ENCODE measurements at places on chromosomes 7 and 10.

DNA sequence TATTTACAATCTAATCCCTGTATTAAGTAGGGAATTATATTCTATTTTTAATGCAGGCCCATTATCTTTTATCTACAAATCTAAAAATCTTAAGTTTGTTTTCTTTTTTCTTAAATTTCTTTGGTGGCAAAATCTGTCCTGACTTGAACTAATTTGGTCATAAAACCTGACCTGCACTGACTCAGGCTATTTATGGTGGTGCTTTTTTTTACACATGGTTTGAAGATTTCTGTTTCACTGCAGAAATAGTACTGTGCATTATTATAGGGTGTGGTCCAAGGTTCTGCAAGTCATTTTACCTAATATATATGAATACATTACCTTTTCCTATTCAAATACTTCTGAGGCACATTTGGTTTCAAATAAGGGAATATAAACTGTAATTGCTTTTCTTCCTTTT is 137.0 kb downstream of the CD36 start:
- DNase-seq: no peak

GRCh38 chr10:130052193-130052592 is 58.4 kb downstream of the C10orf143 start:
- no peak for DNase-seq

DNA sequence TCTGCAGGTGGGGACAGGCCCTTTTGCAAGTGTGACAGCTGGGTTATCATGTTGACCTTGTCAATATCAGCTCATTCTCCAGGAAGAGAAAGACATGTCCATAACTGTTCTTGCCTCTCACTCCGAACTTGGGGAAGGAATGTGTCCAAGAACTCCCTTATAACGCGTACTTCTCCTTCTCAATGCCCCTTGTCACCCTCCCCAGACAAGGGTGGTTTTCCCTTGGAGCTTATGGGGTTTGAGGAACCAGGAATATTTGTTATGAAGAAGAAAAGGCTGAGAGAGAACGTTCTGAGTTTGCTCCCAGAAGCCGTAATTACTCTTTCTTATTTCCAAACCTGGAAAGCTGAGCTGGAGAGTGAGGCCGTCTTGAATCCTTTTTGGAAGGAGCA is 77.4 kb downstream of the MKI67 start:
- no peak for DNase-seq

DNA sequence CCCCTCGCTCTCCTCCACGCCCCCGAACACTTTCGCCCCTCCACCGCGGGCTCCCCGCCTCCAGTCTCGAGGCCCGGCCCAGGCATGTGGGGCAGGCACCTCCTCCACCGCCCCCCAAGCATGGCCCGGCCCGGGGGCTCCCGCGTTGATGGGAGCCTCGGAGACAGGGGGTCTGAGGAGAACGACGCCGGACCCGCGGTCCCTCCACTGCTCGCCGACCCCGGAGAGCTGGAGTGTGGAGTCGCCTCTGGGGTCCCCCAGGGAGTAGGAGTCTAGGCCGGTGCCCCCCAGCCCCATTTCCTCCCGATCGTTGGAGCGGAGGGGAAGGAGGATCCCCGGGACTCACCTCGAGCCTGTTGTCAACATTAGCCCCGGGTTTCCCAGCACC is 206 bp downstream of the UPF2 start:
- DNase-seq: no peak

DNA sequence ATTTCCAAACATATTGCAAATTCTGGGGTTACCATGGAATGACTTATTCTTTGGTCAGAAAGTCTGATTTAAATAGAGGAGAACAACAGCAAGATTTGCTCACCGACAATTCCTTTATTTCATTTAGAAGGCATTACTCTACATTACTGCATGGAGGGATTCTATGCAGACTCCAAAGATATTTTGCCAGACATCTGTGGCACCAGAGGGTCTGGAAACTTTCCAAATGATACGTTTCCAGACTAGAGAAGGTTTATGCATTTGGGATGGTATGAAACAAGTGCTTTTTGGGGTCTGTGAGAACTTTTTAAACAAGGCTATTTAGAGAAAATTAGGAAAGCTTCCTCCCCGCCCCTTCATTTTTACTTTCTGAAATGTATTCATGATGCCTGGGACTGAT is 125.3 kb downstream of the SAMD9 start:
- DNase-seq: no peak

DNA sequence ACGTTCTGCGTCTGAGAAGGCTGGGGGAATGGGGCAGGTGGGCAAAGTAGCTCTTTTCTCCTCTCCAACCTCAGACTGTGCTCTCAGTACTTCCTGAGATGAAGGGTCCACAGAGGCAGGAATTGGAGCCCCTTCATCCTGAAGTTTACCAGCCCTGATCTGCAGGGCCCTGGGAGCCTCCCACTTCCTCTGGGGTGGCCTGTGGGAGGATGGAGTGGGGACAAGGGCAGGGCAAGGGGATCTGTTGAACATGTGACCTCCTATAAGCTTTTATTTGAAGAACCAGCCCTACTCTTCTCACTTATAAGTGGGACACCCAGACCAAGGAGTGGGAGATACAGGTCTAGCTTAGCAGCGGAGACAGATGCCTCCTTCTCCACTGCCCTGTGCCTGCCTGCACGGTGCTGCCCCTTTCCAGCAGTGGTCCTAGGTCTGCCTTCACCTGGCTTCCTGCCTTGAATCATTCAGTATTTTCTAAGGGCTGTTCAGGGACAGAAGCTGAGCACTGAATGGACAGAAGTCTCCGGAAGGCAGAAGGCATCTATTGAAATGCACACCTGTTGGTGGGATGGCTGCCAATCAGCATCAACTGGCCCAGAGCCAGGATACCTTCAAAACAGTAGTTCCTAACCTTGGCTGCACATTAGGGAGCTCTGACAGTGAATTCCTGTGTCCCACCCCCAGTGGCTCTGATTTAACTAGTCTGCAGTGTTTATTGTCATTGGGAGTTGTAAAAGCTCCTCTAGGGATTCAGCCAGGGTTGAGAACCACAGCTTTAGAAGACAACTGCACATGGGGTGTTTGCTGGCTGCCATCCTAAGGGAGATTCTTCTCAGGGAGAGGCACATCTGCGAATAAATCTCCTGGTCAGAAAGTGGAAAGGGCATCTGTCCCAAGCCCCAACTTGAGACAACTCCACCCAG is 2.7 kb upstream of the ARHGAP22 start:
- DNase-seq: no peak

GRCh38 chr10:26721561-26721960 is 24.1 kb downstream of the PDSS1 start:
- DNase-seq: no peak

DNA sequence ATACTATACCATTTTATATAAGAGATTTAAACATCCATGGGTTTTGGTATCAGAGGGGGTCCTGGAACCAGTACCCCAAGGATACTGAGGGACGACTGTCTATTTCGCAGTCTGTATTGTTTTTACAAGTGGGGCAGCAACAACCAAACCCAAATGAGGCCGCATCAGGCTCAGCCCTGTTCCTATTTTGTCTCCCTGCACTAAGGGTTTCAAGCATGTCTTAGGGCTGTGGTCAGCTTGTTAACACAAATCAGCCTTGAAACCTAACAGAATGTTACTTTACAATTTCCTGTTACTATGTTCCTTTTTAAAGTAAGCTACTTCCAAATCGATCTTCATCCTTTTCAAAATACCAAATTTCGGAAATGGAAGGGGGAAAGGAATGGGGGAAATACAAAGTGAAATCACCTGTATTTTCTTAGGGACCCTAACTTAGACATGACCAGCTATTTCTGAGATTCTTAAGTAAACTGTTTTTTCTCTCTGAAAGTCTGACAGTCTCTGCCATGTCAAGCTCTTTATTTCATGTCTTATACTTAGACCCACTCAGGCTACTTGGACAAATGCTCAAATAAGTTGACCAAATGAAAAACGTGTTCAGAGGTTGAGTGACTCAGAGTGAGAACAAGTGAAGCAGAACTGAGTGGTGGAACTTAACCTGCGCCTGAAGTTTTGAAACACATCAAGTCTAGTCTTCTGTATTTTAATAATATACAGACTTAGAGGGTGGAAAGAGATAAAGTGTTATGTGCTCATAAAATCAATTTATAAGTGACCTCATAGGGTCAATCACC is 75.8 kb downstream of the C1GALT1 start:
- DNase-seq: no peak

DNA sequence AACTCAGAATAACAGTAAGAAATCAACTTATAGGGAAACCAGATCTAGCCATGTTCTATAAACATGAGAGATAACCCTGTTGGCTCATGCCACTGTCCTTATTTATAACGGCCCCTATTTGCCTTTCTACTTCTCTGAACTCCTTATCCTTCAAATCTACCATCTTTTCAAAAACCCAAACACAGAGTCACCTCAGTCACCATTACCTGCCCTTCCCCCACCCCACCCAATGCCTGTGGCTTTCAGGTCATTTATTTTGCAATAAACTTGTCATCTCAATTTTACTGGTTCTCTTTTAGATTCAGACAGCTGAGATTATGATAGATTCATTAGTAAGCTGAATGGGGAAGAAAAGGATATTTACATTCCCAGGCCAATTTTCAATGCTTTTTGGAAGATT is 53.6 kb downstream of the KMT2C start:
- no peak for DNase-seq

DNA sequence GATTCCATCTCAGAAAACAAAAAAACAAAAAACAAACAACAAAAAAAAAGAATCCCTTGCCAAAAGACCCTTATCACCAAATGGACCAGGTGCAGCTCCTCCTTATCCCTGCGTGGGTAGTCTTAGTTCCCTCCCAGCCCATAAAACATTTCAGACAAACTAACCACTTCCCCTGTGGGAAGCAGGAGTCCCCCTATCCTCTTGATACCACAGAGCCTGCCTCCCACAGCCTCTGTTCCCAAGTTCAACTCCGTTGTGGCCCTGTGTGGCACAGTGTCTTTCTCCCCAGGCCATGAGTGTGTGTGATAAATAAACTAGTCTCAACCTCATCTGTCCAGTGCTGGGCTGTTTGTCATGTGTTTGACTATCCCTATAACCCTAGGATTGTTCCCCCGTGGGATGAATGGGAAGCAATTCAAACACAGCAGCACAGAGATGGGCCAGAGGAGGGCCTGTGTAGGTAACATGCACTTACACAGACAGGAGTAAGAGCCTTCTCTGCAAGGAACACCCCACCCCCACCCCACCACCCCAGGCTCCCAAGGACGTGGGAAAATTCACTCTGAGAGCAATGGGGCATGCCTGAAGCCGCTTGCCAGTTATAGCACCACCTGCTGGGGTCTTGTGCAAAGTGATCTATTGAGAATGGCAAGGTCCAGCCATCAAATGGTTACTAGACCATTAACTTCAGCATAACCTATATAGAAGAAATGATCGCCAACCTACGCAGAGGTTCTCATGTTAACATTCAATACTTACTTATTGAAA is 147.1 kb upstream of the GHITM start:
- DNase-seq: no peak

DNA sequence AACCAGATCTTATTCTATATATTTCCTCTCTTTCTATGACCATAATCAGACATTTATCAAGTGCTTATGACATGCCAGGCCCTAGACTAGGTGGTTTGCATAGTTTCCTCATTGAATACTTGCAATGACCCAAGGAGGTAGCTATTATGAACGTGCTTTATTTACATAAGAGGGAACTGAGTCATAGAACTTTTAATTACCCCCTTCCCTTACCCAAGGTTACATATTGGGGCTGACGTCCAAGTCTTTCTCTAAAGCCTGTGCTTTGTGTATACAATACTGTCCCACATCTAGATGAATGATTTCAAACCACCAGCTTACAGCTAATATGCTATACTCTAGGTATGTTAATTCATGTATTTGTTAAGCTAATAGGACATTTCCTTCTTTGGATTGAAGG is 91.9 kb upstream of the NPY start:
- no peak for DNase-seq

DNA sequence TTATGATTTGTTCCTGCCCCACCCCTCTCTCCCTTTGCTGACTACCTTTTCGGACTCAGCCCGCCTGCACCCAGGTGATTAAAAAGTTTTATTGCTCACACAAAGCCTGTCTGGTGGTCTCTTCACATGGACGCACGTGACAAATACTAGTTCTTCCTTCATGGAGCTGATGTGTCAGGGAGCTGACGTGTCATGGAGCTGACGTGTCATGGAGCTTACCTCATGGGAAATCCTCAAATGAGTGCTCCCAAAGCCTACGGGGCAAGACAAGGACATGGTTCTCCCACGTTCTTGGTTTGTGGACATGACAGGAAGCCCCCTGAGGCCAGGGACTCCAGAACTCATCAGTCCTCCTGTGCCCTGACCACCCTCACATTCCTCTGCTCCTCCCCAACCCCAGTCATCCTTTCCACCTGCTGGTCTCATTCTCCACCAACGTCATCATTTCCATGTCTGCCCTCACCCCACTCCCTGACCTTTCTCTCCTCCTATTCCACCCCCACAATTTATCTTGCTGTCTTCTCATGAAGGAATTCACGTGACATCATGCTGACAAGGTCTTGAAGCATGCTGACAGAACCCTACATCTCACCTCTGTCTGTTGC is 261.3 kb downstream of the TCERG1L start:
- no peak for DNase-seq

DNA sequence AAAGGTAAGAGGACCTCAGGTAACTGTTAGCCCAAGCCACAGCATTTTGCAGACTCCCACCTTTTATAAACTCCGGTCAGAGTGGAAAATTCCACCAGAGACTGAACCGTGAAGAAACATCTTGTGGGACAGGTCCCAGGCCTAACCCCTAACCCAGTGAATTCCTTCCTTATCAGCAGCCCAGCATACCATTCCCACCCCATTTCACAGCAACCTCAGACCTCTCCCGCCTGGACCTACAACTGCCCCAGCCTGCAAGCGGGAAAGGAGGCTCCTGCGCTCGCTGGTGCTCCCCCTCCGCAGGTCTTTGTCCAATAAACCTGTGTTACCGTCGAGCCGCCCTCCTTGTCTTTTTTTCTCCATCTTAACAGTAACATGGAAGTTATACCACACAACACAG is 736.6 kb downstream of the MAGI2 start:
- DNase-seq: no peak

- DNase-seq: no peak
Observed at GRCh38 chr7:118214833-118215182, 9.7 kb upstream of the ANKRD7 start.

DNA sequence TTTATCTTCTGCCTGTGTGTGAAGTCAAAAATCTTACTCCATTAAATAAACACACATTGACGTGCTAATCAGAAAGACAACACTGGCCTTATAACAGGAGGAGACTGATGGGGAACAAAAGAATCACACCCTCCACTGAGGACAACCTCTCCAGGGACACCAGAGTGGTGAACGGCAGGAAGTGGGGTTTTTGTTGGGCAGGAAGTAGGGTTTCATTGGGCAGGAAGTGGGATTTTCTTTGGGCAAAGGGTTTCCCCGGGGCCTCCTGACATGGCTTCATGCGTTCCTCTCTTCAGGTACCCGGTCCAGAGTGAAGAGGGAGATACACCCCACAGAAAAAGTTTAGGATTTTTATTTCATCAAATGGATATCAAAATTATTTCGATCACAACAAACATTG is 30.6 kb downstream of the ADARB2 start:
- no peak for DNase-seq

- DNase-seq: no peak
Observed at GRCh38 chr7:22333680-22334141, 23.2 kb downstream of the RAPGEF5 start.

DNA sequence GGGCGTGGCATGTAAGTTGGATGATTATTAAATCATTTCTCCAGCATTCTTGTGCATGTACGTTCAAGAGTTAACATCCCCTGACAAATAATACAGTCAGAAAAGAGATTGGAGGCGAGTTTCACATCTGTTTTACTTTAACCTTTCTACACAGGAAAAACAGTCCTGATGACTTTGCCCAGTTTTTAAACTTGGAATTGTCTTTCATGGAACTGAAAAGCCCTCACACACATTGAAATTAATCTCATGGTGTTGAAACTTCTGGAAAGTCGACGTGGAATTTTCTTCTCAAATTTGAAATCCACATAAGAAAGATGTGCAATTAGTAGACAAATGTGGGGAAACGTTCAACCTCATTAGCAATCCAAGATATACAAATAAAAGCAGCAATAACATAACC is 31.2 kb upstream of the ZNF438 start:
- DNase-seq: no peak

Measured in HFF-Myc (cell line).